ENCODE measurements at places on chromosomes 2 and 18.

DNA sequence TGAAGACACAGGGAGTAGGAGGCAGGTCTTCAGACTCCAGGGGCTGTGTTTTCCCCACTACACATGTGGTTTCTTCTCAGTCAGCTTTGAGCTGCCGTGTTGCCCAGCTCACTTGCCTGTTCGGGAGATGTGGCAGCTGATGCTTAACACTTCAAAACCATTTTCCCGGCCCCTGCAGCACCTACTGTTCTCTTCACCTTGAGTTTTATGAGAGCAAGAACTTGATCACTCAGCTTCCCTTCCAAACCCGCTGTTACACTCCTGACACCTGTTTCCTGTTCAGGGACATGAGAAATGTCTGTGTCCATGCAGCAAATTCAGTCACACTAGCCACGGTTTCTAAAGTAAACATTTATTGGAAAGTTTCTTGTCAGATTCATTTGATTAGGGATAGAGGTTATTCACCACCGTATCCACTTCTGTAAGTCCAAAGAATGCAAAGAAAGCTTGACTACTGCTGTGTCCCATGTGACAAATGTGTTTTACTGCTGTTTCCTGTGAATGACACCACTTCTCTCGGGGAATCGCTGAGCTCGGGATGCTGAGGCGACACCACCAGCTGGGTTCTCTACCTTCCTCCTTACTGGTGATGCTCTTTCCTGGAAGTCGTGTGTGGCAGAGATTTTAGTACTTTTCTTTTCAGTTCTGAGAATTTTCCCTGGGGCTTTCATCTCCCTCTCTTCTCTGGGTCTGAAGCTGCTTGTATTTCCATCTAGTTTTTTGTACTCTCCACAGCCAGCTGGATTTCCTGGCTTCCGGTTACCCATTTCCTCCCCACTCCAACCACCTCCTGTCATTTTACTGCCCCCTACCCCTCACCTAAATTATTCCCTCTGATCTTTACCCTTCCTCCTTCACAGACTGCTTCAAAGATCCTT is 91.7 kb downstream of the KLF7 start:
- DNase-seq = no peak

DNA sequence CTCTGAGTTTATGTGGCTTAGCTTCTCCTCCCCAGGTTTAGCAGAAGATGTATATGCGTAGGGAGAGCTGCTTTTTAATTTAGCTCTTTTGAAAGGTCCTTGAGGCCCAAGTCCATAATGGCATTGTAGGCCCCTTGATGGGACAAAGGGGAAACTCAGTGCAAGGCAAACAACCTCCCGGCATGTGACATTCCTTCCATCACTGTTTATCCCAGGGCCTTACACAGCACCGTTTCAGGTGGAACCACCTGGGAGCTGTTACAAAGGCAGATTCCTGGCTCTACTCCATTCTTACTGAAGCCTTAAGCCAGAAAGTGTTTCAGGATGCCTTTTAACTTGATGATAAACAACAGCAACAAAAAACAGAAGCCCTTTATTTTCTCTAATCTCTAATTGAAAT is 555.4 kb downstream of the SLC4A3 start:
- DNase-seq = no peak

DNA sequence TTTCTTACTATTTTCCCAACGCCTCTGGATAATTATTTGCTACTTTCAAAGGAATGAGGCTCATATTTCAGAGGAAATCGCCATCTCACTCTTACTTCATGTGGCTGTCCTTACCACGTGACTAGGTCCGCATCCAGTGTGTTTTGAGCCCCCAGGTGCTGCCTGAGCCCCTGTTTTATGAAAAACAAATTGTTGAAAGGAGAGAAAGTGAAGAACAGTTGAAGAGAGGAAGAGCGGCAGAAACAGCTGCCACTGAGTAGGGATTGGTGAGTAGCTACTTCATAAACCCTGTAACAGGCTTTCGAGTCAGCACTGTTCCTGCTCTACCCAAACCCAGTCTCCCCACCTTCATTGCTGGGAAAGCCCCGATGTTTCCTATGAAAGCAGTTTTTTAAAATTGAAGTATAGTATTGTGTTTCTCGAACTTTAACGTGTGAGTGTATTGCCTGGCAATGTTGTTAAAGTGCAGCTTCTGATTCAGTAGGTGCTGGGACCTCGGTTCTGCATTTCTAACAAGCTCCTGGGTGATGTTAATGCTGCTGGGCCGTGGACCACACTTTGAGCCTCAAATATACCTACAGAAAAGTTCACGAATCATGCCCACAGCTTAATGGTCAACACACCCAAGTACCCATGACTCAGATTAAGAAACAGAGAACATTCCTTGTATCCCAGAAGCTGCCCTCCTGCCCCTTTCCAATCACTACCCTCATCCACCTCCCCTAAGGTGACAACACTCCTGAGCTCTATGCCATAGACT is 39.7 kb downstream of the TMEM177 start:
- DNase-seq = no peak

GRCh38 chr2:25851740-25852503 is 26.4 kb downstream of the ASXL2 start:
- DNase-seq = peak; percentile 92

GRCh38 chr18:52227536-52227935 is 112.5 kb upstream of the DCC start:
- DNase-seq = no peak

GRCh38 chr2:132550946-132551345 is 119.1 kb downstream of the LYPD1 start:
- peak; percentile 24 for DNase-seq

GRCh38 chr18:76421685-76422078 is 73.4 kb downstream of the ZNF516 start:
- DNase-seq = no peak

DNA sequence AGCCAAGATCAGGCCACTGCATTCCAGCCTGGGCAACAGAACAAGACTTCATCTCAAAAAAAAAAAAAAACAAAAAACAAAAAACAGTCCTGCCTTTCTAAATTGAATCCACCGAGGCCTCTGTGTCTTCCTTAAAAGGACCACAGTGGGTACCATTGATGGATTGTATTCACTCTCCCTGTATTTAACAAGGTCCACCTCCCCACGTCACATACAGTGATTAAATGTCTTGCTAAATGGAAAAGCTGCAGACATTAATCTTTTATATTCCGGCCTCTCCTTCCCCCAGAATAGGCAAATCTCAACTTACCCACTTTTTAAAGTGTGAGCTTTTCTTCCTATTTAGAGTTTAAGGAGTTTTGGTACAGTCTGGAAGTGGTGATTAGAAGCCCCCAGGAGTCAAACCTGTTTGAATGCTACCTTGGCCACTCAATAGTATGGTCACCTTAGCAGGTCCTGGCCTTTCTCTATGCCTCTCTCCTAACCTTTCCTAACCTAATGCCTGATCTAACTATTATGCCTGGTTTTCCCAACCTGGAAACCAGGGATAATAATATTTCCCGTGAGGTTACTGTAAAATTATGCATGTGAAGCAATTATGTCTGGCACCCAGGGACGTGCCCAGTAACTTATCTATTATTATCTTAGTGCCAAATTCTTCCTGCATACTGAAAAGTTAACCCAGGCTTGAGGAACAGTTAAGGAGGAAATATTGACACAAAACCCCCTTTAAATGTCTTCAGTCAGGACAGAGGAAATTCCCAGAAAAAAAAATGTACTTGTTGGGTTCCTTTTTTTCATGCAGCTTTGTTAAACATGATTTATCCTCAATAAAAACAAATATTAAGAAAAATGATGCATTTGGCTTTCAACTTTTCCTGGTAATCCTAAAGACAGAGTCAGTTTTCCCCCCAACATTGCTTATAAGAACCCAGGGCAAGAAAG is 3.1 kb downstream of the NFE2L2 start:
- no peak for DNase-seq

Measured in iris pigment epithelial cell (primary cell).